Activated CD8-positive, alpha-beta T cell treated with anti-CD3 and anti-CD28 coated beads, Interleukin-2, amount 10 ng/mL, durations not matched to agents 7 days and 5 days (primary cell): ENCODE measurements at places on chromosomes 11 and 22.

GRCh38 chr11:16603890-16604793 lies 134.3 kb upstream of the C11orf58 start:
- H3K27me3 ChIP-seq, result peaks cover 45% of the 10 kb centered on the region
- peaks cover 6% of the 10 kb centered on the region for H3K36me3 ChIP-seq
- no peak overlapping the region for H3K27ac ChIP-seq
- peaks cover 21% of the 10 kb centered on the region for H3K4me1 ChIP-seq

GRCh38 chr11:121372028-121372427 lies 79.5 kb downstream of the SC5D start:
- DNase-seq, result no peak
- H3K4me1 ChIP-seq, result peaks cover 34% of the 10 kb centered on the region
- H3K27ac ChIP-seq, result peak overlapping the region; percentile 2
- peaks cover 2% of the 10 kb centered on the region for H3K36me3 ChIP-seq
- H3K4me3 ChIP-seq, result no peak overlapping the region

GRCh38 chr11:13329670-13330356 lies 52.2 kb downstream of the BMAL1 start:
- H3K36me3 ChIP-seq, result peaks cover 27% of the 10 kb centered on the region
- H3K4me3 ChIP-seq, result no peak overlapping the region
- DNase-seq, result no peak
- H3K27me3 ChIP-seq, result no peaks in the 10 kb centered on the region
- peaks cover 27% of the 10 kb centered on the region for H3K4me1 ChIP-seq

GRCh38 chr22:49666146-49666809 lies 161.4 kb downstream of the BRD1 start:
- H3K27ac ChIP-seq, result no peak overlapping the region
- H3K4me3 ChIP-seq, result no peak overlapping the region
- H3K36me3 ChIP-seq, result no peaks in the 10 kb centered on the region
- DNase-seq, result no peak

DNA sequence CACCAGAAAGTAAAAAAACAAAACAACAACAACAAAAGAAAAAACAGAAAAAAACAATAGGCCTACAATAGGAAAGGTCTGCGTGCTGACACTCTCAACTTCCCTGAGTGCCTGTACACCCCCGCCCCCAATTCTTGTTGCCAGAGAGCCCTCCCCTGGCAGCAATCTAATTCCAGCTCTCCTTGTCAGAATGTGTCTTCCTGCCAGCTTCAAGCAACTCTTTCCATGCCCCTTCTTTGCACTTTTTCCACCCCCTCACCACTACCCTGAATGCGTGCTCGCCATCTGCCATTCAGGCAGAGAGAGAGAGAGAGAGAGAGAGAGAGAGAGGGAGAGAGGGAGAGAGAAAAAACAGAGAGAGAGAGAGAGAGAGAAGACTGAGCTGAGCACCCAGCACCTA lies 245.0 kb downstream of the KIRREL3 start:
- H3K27me3 ChIP-seq, result no peaks in the 10 kb centered on the region
- no peak overlapping the region for H3K4me3 ChIP-seq
- H3K4me1 ChIP-seq, result no peaks in the 10 kb centered on the region
- no peak overlapping the region for H3K27ac ChIP-seq
- H3K36me3 ChIP-seq, result no peaks in the 10 kb centered on the region

- H3K4me3 ChIP-seq, result no peak overlapping the region
- H3K27ac ChIP-seq, result no peak overlapping the region
- H3K4me1 ChIP-seq, result peaks cover 2% of the 10 kb centered on the region
- peaks cover 5% of the 10 kb centered on the region for H3K27me3 ChIP-seq
- DNase-seq, result no peak
- no peaks in the 10 kb centered on the region for H3K36me3 ChIP-seq
Measured at GRCh38 chr11:72770799-72771198, 18.6 kb upstream of the ARAP1 start.

DNA sequence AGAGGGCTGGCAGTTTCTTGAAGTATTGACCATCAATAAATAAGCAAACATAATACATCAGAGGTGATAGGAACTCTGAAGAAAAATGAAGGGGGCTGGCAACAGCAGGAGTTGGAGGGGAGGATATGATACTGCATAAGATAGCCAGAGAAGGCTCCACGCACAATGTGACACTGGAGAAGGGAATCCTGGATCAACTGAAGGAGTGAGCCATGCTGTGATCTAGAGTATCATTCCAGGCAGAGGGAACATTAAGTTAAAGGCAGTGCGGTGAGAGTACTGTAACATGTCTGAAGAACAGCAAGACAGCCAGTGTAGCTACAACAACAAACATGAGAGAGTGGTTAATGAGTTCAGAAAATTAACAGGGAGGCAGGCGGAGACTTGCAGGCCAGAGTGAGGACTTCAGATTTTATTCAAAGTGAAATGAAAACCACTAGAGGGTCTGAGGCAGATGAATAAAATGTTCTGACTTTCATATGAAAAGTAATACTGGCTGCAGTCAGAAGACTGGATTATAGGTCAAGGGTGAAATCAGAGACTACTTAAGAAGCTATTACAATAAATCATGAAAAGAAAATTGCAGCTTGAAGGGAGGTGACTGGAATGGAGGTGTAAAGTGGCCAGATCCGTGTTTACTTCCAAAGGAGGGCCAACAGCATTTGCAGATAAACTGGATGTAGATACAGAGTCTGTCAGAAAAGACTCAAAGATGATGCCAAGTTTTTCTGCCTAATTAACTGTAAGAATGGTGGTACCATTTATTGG lies 49.4 kb downstream of the RRAS2 start:
- H3K27ac ChIP-seq, result no peak overlapping the region
- H3K36me3 ChIP-seq, result peaks cover 2% of the 10 kb centered on the region
- peaks cover 38% of the 10 kb centered on the region for H3K4me1 ChIP-seq
- no peak for DNase-seq
- H3K27me3 ChIP-seq, result no peaks in the 10 kb centered on the region

GRCh38 chr22:27997538-27997937 lies 78.5 kb upstream of the PITPNB start:
- no peak for DNase-seq
- no peaks in the 10 kb centered on the region for H3K4me1 ChIP-seq
- no peak overlapping the region for H3K27ac ChIP-seq
- no peaks in the 10 kb centered on the region for H3K36me3 ChIP-seq

DNA sequence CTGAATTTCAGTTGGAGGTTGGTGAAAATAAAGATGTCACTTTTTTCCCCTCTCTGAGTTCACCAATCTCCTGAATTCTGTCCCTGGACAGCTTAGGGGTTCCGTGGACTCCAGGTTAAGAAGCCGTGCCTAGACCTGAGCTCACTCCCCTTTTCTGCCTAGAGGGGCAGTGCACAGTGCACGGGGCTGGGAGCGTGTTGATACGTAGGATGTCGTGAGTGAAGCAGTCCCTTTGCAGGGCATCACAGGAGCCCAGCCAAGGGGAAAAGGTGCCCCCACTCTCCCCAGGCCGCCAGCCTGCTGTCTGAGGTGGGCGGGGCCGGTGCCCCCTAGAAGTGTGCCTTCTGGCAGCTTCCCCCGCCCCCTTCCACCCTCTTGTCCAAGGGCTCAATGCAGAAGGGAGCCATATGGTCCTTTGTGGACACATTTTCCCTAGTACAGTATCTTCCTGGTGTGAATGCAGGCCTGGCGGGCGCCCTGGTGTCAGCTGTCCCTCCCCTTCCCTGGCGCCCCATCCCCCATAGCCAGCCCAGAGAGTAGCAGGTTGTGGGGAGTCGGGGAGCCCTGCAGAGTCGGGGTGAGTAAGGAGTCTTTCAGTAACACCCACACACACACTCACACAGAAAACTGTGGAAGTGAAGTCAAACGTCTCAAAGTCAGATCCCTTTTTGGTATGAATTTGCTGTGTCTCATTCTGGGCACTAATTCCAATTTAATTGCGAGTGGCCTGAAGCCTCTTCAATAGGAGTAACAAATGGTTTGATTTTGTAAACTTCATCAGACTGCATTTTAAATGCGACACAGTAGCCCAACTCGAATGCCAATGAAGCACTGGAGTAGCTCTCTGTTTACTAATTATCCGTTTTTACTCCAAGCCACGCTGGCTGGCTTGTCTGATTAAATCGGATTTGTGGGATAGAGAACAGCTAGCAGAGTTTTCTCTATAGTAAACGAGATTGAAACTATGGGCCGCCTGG lies 67.5 kb upstream of the NNMT start:
- no peak overlapping the region for H3K4me3 ChIP-seq
- peaks cover 8% of the 10 kb centered on the region for H3K27me3 ChIP-seq
- H3K4me1 ChIP-seq, result peaks cover 32% of the 10 kb centered on the region
- H3K27ac ChIP-seq, result no peak overlapping the region

DNA sequence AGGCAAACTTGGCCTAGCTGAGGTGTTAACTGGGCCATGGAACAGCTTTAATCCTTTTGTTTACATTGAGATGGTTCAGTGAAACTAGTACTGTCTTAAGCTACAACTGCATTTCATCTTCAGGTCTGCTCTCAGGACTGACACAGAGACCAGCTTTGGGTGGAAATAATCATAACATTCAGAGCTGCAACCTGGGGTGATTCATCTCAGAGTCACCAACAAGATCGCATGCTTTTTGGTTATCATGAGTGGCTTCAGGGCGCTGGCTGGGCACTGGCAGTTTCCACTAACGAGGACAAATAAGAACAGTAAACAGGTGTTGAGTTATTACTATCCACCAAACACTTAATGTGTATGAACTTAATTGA lies 60.9 kb upstream of the PAX6 start:
- no peak for DNase-seq
- peaks cover 10% of the 10 kb centered on the region for H3K27me3 ChIP-seq
- no peaks in the 10 kb centered on the region for H3K4me1 ChIP-seq
- H3K27ac ChIP-seq, result no peak overlapping the region
- no peak overlapping the region for H3K4me3 ChIP-seq

DNA sequence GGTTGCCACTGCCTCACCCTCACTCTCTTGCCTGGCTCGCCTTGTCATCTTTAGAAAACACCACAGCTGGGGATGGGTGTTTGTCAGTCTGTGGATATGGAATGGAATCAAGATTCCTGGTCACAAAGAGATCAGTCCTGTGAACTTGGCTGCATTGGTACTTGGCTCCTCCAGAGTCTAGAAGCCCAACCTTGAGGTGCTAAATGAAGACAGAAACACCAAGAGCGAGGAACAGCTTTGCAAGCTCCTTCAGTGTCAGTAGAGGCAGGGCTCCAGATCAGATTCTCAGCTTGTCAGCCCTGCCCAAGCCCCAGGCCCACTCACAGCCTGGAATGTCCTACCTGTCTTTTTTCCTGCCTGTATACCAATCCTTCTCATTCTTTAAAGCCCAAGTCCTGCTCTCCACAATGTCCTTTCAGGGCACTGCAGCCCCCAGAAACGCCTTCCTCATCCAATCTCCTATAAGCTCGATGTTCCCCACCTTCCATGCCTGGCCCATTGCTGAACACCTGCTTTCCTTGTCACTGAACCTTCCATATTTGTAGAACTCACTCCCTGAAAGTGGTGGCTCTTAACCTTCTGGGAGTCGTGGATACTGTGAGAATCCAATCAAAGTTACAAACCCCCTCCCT lies 188.9 kb downstream of the BCR start:
- H3K27ac ChIP-seq, result no peak overlapping the region
- H3K4me1 ChIP-seq, result no peaks in the 10 kb centered on the region
- peaks cover 45% of the 10 kb centered on the region for H3K27me3 ChIP-seq
- no peak for DNase-seq
- H3K4me3 ChIP-seq, result no peak overlapping the region
- no peaks in the 10 kb centered on the region for H3K36me3 ChIP-seq

DNA sequence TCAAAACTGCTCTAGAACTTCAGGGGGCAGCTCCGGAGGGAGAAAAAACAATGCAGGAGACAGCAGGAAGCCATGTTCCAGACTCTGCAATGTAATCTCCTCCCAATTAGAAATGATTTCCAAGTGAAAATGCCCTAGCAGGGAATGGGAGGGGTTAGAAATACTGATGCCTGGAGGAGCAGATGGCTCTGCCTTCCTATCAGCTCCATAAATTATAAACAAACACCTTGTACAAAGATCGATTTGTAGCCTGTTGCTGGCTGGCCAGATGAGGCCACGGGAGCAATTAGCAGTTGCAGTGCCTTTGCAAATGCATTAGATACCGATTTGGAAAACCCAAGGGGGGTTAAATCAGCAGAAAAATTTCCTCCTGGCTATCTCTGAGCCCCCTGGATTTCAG lies 46.6 kb upstream of the CHRM4 start:
- H3K4me1 ChIP-seq, result no peaks in the 10 kb centered on the region
- H3K36me3 ChIP-seq, result peaks cover 28% of the 10 kb centered on the region
- no peaks in the 10 kb centered on the region for H3K27me3 ChIP-seq
- no peak overlapping the region for H3K4me3 ChIP-seq

- peaks cover 29% of the 10 kb centered on the region for H3K4me1 ChIP-seq
- H3K4me3 ChIP-seq, result peak overlapping the region; percentile 82
- H3K27ac ChIP-seq, result no peak overlapping the region
Measured at GRCh38 chr11:44305470-44306051, 4.4 kb downstream of the ALX4 start.

DNA sequence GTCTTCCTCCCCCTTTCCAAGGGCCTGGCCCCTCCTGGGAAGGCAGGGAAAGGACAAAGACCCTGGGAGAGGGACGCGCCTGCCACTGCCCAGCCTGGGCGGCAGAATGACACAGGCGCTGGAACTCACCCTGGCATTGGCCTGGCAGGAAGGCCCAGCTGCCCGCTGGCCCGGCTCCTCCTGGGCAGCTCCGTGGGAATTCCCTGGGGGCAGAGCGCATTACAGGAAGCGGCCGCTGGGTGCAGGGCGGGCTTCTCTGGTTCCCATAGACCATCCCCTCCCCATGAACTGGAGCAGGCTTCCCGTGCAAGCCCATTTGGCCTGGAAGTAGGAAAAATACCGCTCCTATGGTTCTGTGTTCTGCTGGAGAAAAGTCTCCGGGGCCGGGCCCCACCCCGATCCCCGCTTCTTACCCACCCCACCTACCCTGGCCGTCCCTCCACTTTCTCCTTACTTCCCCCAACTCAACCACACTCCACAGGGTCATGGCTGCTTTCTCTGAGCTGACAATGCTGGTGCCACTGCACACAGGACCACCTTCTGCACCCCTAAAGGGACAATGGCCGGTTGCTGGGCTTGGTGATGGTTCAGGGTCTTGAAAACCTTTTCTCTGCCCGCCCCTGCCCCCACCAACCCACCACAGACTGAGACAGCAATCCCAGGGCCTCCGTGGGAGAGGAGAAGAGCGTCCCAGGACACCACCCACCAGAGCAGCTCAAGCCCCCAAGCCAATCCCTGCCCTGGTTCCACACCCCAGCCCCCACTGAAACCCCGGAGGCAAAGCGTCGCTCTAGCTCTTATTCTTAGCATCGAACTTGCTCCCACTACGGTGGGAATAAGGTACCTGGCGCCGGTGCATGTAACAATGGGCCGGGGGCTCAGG lies 58.9 kb downstream of the LINC01488 start:
- H3K4me1 ChIP-seq, result peaks cover 9% of the 10 kb centered on the region
- peaks cover 2% of the 10 kb centered on the region for H3K27me3 ChIP-seq
- H3K36me3 ChIP-seq, result no peaks in the 10 kb centered on the region
- H3K4me3 ChIP-seq, result no peak overlapping the region
